ENCODE measurements at places on chromosomes 2 and 18. TPM values are rescaled to one million over a fixed set of nuclear protein-coding genes. Genes with fewer than 3 reads are reported as not detected.

Gene EML6
- 2.1 TPM for total RNA-seq

Gene CXCR4
- total RNA-seq: 52.4 TPM

Gene MARCO
- total RNA-seq: not detected

Gene UNC50
- total RNA-seq: 35.3 TPM

Gene CCDC102B
- 0.62 TPM for total RNA-seq

Gene ABCA12
- not detected for total RNA-seq

Gene ALPG
- not detected for total RNA-seq

Gene UGT1A6
- not detected for total RNA-seq
